ENCODE measurements at places on chromosomes 7 and 10.

GRCh38 chr7:40544871-40545303 lies 410.1 kb downstream of the SUGCT start:
- no peak for DNase-seq

GRCh38 chr7:28725911-28726310 lies 232.2 kb downstream of the TRIL start:
- no peak for DNase-seq

- no peak for DNase-seq
These were observed 102.9 kb upstream of the PAX2 start for GRCh38 chr10:100642295-100642994.

DNA sequence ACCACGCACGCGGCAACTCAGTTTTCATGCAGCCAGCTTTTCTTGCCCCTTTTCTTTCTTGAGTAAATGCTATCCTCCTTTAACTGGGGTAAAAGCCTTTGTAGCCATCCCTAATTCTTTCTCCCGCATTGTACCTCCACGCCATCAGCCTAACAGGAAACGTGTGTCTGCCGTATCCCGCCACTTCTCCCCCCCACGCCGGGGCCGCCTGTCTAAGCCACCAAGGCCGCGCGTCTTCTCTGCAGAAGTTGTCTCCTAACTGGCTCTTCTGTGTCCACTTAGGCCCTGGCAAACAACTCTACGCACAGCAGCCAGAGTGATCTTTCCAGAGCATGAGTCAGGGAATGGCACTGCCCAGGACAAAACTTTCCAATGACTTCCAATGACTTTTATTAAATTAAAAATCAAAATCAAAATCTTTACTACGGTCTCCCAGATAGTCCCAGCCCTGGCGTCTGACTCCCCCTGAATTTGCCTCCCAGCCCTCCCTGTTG lies 74.6 kb downstream of the XRCC2 start:
- DNase-seq, result no peak

DNA sequence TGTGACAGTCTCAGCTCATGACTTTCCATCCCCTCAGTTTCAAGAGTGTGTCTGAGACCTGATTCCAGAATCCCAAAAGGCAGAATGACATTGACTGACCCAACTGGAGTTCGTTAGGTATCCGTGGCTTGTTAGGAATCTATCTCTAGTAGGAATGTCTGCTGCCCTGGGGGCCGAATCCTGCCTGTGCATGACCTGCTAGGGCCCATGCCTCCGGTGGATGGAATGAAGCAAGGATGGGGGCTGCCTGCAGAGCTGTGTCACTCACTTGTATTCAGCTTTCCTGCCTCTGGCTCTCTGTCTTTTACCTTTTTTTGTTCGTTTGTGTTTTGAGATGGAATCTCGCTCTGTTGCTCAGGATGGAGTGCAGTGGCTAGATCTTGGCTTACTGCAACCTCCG lies 129.5 kb downstream of the SDK1 start:
- no peak for DNase-seq

GRCh38 chr7:74418076-74418475 lies 35.6 kb upstream of the GTF2IRD1 start:
- DNase-seq, result no peak

GRCh38 chr10:18333621-18334020 lies 193.4 kb downstream of the CACNB2 start:
- no peak for DNase-seq

DNA sequence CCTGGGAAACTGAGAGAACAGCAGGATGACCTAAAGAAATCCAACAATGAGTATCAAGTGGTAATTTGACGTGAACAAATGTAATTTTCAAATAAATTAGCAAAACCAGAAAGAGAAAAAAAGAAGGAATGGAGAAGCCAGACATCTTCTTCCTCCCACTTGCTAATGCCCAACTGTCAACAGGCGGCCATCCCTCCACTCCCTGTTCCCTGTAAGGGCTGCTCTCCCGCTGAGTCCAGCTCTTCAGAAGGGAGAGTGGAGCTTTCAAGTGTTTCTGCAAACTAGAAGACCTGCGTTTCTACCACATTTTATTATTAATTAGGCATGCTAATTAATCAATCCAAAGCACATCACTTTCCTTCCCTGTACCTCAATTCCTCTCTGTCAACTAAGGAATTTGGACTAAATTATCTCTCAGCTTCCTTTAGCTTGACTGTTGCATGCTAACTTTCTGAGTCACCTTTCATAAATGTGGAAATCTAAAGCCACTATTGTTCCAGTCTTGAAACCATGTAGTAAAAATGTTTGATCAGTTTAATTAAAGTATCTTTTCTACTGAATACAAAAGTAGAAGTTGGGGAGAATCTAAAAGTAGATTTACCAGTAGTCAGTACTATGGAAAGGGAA lies 48.4 kb upstream of the CUL1 start:
- no peak for DNase-seq

GRCh38 chr7:12703881-12704280 lies 16.4 kb downstream of the ARL4A start:
- no peak for DNase-seq

DNA sequence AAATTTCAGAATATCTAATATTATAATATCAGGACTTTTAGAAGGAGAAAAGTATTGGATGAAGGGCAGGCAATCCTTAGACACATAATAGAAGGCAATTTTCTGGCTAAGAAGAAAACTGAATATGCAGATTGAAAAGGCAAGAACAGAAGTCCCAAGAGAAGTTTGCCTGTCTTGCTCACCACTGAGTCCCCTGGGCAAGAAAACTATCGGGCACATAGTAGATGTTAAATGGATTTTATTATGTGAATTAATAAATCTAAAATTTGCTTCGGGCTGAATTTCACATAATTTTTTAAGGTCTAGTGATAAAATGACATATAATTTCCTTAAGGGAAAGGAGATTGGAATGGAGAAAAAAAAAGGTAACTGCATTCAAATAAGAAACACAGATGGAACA lies 380.9 kb upstream of the GRM3 start:
- no peak for DNase-seq

DNA sequence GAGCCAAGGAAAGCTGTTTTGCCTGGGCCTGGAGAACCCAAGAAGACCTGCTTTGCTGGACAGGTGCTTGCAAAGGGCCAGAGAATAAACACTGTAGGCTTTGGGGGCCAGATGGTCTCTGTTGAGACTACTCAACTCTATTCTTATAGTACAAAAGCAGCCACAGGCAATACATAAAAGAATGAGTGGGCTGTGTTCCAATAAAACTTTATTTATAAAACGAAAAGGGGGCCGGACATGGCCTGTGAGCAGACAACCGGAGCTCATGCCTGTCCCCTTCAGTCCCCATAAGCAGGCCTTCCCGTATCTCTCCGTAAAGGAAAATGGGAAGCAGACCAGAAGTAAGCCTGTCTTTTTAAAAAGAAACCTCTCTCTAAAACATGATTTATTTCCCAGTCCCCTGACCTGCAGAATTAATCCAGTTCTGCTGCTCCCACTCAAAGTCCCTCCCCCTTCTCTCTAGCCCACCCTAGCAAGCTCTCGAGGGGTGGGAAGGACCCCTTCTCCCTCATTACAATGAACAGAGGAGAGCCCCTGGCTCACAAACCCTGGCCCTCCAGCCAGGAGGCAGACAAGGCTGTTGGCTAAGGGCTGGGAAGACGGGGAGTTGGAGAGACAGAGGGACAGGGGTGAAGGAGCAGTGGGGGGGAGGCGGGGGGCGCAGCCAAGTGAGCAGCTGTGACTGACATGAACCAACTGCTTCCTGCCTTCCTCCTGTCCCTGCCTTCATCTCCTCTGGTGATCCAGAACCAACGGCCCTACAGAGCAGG lies 177.8 kb downstream of the NEURL1 start:
- DNase-seq, result no peak

DNA sequence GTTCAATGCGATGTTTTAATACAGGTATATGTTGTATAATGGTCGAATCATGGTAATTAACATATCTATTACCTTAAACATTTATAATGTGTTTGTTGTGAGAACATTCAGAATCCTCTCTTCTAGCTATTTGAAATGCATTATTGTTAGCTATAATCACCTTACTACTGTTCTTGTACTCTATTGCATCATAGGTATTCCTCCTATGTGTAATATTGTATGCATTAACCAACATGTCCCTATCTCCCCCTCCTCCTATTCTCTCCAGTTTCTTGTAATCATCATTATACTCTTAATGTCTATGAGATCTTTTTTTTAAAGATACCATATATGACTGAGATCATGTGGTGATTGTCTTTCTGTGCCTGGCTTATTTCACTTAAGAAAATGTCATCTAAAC lies 235.2 kb downstream of the ATRNL1 start:
- no peak for DNase-seq

- DNase-seq, result no peak
These were observed 225.5 kb downstream of the SFMBT2 start for GRCh38 chr10:7185367-7185690.

DNA sequence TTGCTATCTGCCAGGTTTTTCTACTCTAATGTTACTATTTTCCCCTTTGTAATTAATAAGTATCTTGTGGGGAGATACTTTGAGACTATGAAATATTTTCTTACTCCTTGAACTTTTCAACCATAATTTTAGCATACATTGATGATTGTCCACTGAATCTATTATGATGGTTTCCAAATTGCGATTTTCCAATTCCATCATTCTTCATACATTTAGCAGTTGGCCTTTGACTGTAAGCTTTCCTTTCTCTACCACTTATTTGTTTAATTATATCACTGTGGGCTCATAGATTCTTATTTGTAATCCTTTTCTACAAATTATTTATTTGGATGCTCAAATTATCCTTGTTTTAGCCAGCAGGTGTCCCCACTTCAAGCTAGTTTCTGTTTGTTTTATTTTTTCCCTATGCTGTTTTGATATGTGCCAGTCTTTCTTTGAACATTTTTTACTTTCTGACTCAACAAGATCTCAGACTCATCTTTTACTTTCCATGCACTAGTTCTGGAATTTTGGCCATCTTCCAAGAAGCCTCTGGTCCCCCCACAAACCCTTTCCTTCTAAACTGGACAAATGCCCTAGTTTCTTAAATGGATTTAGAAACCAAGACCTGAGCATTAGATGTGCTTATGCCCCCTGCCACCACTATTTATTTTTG lies 11.4 kb upstream of the MRPS16 start:
- no peak for DNase-seq

DNA sequence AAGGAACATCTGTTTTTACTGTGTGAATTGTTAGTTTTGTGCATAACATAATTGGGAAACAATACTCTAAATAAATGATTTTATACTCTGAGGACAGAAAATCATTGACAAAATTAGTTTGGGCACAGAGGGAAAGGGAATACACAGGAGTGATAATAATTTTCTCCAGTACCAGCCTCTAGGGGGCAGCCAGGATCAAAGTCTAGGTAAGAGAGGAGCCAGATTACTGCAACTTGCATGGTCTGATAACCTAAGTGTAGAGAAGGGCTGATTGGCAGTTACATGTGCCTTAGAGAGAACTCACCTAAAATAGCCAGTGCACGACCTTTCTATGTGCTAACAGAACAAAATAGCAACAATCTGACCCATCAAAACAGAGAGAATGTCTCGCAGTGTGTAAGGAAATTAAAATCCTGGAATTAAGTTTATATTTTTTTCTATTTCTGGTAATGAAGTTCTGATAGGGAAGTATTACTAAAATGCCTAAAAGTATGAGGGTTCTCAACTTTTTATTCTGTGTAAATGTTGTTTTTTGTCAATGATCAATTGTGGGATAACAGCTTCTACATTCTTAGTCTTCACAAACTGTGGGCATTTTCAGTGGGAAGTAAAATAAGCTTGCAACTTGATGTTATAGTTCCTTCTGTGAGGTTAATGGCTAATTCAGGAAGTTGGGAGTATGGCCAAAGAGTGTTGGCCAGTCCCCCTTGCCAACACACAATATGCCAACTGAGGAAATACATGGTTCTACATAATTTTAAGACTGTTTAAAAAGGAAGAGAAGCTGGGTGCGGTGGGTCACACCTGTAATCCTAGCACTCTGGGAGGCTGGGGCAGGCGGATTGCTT lies 66.4 kb downstream of the EXOC6 start:
- peak; percentile 33 for DNase-seq

GRCh38 chr7:14606101-14606500 lies 296.4 kb downstream of the DGKB start:
- no peak for DNase-seq

- DNase-seq, result no peak
These were observed 163.8 kb downstream of the SORCS3 start for GRCh38 chr10:104804880-104805279.

DNA sequence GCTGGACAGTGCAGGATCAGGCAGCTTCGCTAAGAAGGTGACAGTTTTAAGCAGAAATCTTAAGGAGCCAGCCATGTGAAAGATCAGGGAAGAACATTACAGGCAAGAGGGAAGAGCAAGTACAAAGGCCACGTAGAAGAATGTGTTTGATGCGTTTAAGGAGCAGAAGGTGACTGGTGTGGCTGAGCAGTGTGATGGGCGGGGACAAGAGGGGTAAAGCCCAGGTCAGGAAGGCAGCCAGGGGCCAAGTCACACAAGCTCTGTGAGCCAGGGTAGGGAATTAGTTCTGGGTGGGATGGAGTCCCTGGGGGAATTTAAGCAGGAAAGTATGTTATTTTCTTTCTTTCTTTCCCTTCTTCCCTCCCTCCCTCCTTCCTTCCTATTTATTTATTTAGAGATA lies 166.9 kb downstream of the SH3PXD2A start:
- no peak for DNase-seq

GRCh38 chr10:45673074-45673648 lies 589 bp upstream of the ZFAND4 start:
- no peak for DNase-seq

- no peak for DNase-seq
These were observed 48.3 kb downstream of the ITIH5 start for GRCh38 chr10:7618461-7618860.

- no peak for DNase-seq
These were observed 7.1 kb downstream of the HTRA1 start for GRCh38 chr10:122468307-122468925.

GRCh38 chr7:13198727-13199126 lies 511.3 kb downstream of the ARL4A start:
- DNase-seq, result no peak

DNA sequence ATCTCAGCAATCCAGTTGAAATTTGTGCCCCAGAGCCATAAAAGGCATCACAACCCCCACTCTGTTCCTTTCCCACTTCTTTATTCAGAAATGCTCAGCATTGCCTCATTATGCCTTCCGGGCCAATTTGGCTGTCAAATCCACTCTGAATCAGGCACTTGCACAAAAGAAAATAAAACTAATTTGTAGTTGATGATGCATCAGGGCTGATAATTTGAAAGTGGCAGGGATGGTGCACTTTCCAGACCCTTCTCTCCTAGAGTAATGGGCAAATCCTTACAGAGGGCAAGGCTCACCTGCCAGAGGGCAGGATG lies 147.9 kb upstream of the PDE1C start:
- DNase-seq, result no peak

DNA sequence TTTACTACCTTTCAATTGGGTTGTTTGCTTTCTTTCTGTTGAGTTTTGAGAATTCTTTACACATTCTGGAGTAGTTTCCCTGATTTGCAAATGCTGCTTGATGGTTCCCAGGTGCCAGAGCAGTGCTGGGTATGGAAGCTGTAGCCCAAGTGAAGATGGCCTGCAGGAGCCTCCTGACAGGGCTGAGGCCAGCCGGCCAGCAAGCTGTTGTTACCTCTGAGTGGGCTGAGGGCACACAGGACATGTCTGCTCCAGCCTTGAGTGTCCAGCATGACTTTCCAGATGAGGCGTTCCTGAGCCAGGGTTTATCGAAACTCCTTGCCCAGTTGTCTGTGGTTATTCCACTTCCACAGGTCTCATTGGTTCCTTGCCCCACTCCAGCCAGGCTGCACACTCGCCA lies 164.6 kb upstream of the TNS3 start:
- no peak for DNase-seq

- DNase-seq, result no peak
These were observed 32.4 kb downstream of the NEURL1 start for GRCh38 chr10:103525901-103526300.

- no peak for DNase-seq
These were observed 30.2 kb downstream of the ALOX5 start for GRCh38 chr10:45404087-45404769.
